ENCODE measurements at places on chromosomes 13 and 19.

GRCh38 chr13:97502181-97502580 lies 68.2 kb downstream of the RAP2A start:
- DNase-seq, result no peak

- no peak for DNase-seq
Observed at GRCh38 chr19:29060813-29061364, 152.1 kb downstream of the UQCRFS1 start.

DNA sequence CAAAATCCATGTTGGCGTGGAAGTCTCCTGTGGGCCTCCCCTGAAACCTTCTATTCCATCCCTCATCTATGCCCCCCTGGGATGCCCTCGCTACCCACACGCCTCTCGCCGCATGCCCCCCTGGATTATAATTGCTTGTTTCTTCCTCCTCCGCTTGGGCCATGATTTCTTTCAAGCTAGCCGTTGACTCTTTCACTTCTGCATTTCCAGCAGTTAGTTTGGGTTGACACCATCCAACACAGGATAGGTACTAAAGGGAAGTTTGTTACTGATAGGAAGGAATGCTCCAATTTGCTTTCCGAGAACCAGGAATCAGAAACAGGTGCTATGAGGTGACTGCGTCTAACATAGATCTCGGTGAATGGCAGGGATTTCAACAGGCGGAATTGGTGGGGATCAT lies 7.7 kb upstream of the SLC25A15 start:
- DNase-seq, result no peak

DNA sequence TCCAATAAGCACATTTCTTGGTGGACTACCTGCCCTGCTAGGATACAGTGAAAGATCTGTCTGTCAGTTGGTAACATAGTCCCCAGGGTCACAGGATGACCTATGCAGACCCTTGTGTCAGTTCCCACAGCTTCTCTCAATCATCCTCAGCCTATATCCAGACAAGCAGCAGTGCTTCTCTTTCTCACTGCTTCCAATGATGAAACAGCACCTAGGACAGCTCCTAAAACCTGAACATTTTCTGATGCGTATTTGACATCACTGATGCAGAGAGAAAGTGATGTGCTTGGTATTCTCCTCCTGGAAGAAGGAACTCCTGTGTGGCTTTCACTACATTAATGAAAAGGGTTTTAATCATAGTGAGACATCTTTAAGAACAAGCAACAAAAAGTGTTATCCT lies 43.7 kb downstream of the ZNF557 start:
- DNase-seq, result no peak

DNA sequence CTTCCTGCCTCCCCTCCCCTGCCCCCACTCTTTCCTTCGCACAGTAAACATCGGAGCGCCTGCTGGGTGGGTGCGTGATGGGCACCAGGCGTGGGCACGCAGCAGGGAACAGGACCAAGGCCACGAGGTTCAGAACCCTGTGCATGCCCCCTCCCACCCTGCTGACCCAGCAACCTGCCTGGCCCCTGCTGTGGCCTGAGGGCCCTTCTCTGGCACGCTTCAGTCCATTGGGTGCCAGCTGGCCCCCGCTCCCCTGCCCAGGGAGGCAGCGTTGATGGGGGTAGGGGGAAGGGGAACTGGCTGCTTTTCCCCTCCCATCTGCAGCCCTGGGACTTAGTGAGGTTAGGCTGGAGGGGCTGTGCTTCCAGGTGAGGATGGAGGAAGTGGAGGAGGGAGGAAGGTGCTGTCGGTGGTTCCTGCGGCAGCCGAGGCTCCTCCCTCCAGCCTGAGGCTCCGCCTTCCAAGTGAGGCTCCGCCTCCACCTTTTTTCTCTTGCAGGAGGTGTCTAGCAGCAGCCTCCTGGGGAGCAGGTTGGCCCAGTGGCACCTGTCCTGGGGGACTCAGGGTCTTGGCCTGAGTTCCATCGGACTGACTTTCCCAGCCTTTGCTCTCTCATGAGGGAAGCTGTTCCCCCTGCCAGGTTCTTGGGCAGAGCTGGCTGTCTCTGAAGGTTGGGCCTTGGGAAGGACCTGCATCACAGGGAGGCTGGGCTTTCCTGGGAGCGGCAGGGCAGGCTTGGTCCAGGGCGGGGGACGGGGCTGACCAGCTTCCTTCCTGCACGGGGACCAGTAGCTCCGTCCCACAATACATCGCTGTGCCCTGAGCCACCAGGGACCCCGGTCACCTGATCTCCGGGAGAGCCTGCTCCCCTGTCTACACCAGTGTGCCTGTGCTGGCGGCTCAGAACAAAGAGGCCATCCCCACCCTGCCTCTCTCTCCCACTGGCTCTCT lies 7.3 kb downstream of the PIAS4 start:
- peak; percentile 21 for DNase-seq

DNA sequence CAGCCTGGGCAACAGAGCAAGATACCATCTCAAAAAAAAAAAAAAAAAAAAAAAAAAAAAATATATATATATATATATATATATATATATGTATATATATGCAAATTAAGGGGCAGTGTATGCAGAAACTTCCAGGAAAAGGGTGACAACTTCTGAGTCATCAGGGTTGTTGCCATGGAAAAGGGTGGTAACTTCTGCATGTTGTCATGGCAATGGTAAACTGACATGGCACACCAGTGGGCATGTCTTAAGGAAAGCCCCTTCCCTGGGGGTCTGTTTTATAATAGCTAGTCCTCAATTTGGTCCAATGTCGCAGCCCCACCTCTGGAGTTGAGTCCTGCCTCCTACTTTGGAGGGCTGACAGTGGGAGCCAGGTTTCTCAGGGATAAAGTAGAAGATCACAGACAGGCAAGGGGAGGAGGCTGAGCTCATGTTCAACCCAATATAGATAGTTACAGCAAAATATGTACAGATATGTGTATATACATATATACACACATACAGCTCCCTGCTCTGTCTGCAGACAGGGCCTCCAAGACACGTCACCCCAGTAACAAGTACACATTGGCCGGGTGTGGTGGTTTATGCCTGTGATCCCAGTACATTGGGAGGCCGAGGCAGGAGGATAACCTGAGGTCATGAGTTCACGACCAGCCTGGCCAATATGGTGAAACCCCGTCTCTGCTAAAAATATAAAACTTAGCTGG lies 7.2 kb upstream of the FCHO1 start:
- no peak for DNase-seq

DNA sequence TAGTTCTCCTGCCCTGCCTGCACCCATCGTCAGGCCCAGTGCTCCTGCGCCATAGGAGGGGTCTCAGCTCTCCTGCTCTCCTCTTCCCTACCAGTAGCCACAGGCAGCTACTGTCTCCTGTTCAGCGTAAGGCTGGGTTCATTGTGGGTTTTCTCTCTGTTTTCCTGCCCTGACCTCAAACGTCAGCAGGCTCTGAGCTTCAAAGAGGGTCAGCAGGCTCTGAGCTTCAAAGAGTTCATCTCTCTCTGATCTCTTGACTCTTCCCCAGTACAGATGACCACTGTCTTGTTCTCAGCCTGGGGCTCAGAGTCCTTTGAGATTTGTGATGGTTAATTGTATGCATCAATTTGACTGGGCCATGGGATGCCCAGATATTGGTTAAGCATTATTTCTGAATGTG lies 4.6 kb upstream of the CPB2 start:
- DNase-seq, result no peak

GRCh38 chr13:25372284-25373081 lies 709 bp downstream of the ATP8A2 start:
- DNase-seq, result no peak

DNA sequence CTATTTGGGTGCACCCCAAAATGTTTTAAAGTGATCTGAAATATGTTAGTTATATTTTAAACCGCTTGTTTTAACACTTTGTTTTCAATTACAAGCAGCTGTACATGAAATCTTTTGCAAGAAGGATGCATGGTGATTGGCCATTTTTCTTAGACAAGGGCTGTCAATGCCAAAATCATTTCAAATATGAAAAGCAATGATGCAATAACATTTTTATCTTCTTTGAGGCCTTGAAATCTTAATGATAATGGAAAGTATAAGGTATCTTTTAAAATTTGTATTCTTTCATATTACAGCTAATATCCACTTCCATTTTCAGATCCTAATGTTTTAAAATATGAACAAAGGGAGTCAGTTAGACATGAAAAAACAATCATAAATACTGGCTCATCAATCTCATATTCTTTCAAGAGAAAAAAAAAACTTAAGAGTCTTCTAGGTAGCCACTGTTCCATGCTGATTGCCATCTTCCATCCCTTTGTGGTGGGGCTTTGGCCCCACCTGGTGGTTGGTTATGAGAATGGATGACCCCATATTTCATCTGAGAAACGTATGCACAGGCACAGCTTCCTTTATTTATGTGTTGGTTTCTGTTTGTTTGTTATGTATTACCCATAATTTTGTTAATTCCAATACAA lies 330.3 kb upstream of the MIR17HG start:
- DNase-seq, result no peak

DNA sequence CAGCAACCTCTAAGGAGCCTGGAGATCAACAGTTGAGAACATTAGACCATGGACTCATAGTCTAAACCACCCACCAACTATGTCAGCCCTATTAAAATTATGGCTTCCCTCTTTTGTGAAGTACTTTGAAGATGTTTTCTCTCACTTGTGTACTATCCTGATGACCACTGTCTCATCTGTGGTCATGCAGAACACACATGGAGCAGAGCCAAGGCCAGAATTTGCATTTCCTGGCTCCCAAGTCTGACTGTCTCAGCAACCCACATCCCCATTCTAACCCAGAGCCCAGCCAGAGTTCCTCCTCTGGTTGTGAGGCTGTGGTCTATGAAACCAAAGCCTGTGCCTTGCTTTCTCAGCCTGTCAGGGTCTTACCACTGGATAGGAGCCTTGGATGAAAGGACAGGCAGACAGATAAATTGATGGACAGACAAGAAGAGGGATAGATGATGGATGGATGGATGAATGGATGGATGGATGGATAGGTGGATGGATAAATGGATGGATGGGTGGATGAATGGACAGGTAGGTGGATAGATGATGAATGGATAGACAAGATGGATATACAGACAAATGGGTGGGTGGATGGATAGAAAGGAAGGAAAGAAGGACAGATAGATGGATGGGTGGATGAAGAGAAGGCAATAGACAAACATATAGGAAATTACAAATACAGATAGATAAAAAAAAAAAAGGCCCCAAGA lies 35.4 kb downstream of the ZNF557 start:
- no peak for DNase-seq

DNA sequence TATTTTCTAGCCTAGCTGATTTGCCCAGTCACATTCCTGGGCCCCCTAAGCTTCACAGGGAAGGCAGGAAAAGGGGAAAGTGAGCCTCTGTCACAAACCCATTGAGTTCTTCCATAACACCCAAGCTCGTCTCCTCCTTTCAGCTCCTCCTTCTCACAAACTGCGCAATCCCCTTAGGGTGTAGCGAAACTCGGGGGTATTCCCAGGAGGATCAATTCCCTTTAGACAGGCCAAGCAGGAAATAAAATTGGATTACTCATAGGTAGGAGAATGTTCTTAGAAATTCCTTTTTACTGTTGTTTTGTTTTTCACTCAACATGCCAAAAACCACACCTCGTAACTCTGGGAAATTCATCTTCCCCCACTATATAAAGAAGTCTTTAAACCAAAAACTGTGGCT lies 139.3 kb downstream of the IRS2 start:
- DNase-seq, result no peak

DNA sequence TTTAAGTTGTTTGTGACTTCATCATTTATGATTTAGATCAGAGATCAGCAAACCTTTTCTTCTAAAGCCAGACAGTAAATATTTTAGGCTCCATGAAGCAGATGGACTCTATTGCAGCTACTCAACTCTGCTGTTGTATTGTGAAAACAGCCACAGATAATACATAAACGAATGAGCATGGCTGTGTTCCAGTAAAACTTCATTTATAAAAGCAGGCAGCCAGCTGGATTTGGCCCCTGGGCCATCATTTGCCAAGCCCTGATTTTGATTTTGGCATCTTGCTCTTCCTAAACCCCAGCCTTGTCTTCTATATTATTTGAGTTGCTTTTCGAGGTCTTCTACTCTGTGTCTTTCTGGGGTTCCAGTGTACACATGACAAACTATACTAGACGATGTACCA lies 41.3 kb downstream of the RNASEH2B start:
- no peak for DNase-seq

DNA sequence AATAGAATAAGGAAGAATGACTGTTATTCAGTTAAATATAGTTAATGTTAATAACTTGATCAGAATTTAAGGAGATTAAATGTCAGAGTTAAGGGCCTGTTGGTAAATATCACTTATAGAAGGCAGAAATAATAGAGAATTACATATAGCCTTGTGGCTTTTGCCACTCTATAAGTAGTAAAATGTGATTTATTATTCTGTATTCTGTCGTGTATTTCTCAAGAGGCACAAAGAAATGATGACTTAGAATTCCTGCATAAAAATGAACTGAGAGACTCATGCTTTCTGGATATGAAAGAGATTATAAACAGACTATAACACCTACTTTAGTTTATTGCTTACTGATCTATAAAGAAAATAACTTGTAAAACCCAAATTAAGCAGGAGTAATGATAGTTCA lies 40.1 kb downstream of the GPC6 start:
- no peak for DNase-seq

GRCh38 chr13:59261928-59262488 lies 901.7 kb downstream of the DIAPH3 start:
- no peak for DNase-seq

- no peak for DNase-seq
Observed at GRCh38 chr13:92658293-92658692, 568.3 kb upstream of the GPC6 start.

DNA sequence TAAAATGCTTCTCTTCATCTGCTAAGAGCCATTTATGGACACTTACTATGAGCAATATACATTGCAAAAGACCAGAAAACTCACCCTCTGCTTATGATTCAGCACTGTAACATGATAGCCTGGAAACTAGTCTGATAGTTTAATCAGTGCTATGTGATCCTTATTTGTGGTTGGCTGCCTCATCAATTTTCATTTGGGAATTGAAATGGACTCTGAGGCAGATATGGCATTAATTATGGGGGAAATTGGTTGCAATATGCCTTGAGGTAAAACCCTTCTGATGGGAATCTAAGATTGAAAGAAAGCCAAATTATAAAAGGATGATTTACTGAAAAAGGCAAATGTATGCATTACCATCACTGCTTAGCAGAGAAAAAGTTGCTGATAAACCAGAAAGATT lies 33.5 kb downstream of the FAM216B start:
- no peak for DNase-seq

DNA sequence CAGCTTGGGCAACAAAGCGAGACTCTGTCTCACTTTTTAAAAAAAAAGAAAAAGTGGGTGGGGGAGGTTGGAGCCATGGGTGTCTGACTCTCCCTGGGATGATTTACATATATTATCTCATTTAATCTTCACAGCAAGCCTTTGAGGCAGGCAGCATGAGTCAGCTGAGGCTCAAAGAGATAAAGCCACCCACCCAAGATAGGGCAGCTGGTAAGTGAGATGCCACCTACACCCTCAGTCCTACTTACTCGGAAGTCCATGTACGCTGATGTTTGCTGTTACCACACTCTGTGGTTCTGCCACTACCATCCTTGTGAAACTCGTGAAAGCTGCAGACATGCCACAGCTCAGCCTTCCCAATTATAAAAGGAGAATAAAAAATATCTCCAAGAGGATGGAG lies 142.0 kb upstream of the TSHZ3 start:
- no peak for DNase-seq

GRCh38 chr13:76885203-76886004 lies 801 bp downstream of the KCTD12 start:
- DNase-seq, result peak; percentile 21

- DNase-seq, result no peak
Observed at GRCh38 chr13:85741017-85741416, 58.2 kb downstream of the SLITRK6 start.

Measured in stimulated activated CD4-positive, alpha-beta T cell treated with anti-CD3 and anti-CD28 coated beads, Interleukin-1b, Interleukin-23, amount 100 ng/mL, for 1 hour (primary cell).